Hindlimb muscle (tissue), 1 donor: ENCODE measurements at places on chromosomes 5 and 9. TPM values are rescaled to one million over a fixed set of nuclear protein-coding genes. Genes with fewer than 3 reads are reported as not detected.

GRCh38 chr5:180116077-180116999, 44.8 kb upstream of the RNF130 start:
- DNase-seq: no peak

GRCh38 chr5:142313275-142313674, 11.5 kb downstream of the SPRY4 start:
- no peak for DNase-seq

DNA sequence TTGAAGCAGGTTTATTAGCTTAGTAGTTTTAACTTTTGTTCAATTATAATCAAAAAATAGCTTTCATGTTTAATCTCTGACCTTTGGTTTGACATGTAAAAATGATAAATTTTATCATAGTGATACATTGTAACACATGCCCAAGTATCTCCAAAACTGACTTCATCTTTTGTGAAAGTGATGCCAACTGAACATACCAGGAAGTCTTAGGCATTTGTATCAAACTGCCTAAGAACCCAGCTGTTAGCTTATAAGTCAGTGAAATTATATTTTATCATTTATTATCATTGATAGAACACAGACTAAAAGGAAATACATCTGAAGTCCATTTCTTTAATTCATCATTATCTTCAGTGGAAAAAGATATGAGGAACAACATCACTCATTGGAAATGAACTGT, 39.1 kb downstream of the NIPBL start:
- no peak for DNase-seq

DNA sequence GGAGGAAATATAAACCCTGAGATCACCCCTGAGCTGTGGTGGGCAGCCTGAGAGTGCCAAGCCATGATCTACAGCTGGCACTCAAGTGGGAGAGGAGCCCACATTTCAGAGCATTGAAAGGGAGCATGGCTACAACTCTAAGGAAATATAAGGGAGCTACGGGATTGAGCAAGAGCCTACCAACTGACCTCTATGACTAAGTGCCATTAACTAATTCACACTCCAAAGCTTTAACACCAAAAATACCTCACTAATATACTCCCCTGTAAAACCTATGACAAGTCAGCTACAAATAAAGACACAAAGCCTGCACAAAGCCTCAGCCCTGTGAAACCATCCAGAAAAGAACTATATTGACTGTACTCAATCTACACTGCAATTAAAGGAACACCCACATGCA, 286.8 kb upstream of the RPS23 start:
- no peak for DNase-seq

DNA sequence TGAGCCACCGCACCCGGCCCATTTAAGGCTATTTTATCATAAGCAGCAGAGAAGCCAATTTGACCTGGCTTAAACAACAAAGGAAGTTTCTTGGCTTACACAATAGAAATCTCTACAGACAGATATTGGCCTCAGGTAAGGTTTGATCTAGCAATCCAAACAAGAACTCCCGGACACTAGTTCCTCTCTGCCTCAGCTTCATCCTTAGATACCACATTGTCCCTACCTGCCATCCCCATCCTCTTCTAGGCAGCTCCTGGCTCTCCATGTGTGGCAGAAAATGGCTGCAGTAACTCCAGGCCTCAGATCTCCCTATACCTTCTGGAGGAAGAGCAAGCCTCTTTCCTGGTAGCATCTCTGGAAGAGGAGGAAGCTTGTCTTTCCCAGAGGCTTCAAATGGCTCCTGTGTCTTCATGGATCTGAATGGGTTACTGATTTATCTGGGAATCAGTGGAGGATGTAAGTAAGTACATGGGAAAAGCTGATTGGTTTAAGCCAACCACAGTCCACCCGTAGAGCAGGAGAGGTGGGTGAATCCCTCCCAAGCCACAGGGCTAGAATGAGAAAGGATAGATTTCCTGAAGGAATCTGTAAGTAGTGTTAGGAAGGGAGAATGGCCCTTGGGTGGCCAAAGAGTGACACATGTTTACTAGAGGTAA, 26.7 kb upstream of the AOPEP start:
- no peak for DNase-seq

DNA sequence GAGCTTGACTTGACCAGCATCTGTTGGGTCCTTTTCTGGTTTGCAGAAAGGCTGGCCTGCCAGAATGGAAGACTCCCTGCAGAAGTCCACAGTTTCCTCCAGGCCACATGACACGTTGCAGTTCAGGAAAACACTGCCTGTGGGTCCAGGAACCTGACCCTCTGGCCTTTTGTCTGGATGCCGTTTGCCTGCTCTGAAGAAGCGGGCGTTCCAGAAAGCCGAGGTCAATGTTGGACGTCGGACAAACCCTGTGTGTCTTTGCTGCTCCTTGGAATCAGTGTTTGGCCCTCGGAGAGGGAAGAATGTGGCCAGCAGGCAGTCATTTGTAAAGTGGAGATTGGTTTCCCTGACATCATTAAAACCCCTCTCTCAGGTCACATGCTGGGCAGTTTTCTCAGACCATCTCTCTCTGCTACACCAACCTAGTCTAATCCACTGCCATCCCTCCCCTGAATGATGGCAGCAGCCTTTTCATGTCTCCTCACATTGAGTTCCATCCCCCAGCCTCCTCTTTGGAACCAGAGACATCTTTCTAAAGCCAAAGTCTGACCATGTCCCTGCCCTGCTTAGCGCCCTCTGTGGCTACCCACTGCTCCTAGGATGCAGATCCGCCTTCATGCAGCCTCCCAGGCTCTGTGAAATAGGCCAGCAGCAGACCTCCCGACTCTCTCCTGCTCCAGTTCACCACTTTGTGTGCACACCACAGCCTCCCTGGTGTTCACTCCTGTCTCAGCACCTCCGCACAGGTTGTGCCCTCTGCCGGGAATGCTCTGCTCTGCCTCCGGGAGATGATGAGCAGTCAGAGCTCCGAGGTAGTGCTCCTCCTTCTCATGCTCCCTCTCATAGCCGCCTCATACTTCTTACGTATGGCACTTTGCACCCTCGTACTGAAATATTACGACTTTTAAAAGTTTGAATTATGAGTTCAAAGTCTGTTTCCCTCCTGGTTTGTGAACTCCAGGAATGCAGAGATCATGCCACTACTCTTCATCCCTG, 75.6 kb downstream of the RALGPS1 start:
- DNase-seq: peak; percentile 78

DNA sequence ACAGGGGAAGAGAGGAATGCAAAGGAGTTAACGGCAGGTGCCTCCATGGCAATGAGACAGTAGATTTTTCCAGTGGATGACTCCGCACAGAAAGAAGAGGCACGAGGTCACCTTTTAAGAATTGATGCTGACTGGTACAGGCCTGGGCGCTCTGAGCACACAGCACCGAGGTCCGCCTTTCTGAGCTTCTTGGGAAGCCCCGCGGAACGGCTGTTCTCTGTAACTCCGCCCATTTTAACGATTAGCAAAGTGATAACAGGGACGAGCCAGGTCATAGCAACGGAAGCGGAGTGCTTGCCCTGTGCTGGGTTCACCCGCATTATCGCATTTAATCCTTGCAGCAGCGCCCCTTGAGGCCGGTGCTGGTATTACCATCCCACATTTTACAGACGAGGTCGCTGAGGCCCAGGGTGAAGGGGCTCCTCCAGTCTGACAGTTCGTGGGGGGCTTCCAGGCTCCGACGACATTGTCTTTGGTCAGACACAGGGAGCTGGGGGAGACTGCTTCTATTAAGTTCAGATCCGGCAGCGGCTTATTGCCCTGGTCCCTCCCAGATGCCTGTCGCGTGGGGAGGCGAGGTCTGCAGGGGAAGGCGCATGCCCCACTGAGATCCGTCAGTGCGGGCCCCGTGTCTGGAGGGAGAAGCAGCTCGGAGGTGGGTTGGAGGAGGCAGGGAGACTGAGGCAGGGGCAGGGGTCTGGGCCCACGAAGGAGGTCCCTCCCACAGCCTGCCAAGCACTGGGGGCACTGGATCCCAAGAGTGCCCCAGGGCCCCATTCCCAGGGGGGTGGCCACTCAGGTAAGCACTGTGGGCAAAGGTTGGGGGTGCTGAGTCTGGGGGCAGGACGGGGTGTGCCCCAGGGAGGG, 22.3 kb upstream of the HMCN2 start:
- DNase-seq: peak; percentile 64

- DNase-seq: no peak
Measured at GRCh38 chr9:105432247-105432842, 15.5 kb upstream of the FSD1L start.

DNA sequence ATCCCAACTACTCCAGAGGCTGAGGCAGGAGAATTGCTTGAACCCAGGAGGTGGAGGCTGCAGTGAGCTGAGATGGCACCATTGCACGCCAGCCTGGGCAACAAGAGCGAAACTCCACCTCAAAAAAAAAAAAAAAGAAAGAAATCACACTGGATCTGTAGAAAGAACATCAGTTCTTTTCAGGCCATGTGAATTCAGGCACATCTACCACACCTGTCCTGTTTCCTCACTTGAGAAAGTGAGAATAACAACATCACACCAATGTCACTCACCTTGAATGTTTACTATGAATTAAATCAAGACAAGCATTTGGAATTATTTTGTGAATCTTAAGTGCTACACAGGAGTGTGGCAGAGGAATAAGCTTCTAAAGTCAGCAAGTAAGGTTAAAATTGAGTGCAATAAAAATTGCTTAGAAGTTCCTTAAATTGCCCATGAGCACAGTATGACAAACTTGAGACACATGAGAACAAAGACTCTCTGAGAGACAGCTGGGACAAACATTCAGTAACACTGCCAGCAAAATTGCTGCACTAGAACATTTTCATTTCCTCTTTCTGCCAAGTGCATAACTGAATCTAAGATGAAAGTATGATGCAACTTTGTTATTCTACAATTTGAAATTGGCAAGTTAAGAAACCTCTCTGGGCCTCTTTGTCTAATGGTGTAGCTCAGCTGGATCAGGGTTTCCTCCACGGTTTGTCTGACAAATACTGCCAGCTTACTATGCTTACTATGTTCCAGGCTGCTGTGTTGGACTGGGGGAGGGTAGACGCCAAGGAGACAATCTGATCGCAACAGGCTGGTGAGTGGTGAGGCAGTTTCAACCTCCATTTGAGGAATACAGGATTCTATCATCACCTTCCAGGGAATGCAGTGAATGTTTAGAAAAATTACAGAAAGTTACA, 1.9 kb upstream of the RIC1 start:
- DNase-seq: peak; percentile 54

DNA sequence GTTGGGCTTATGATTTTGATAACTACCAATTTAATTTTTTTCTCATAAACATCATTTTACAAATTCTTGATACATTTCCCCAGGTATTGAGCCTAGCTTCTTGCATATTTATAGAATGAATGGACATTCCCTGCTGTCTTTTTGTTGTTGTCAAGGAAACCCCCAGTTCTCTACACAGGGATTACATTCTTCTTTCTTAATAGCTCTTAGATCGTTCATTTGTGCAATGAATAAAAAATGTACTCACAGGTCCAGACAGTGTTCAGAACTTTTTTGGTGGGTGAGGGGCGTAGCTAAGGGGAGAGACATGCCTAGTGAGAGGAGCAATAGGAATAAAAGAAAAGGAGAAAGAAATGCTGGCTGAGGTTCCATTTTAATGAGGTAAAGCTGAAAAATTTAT, 58.6 kb downstream of the VCAN start:
- DNase-seq: no peak

- no peak for DNase-seq
Measured at GRCh38 chr5:68557162-68557936, 341.8 kb downstream of the PIK3R1 start.

DNA sequence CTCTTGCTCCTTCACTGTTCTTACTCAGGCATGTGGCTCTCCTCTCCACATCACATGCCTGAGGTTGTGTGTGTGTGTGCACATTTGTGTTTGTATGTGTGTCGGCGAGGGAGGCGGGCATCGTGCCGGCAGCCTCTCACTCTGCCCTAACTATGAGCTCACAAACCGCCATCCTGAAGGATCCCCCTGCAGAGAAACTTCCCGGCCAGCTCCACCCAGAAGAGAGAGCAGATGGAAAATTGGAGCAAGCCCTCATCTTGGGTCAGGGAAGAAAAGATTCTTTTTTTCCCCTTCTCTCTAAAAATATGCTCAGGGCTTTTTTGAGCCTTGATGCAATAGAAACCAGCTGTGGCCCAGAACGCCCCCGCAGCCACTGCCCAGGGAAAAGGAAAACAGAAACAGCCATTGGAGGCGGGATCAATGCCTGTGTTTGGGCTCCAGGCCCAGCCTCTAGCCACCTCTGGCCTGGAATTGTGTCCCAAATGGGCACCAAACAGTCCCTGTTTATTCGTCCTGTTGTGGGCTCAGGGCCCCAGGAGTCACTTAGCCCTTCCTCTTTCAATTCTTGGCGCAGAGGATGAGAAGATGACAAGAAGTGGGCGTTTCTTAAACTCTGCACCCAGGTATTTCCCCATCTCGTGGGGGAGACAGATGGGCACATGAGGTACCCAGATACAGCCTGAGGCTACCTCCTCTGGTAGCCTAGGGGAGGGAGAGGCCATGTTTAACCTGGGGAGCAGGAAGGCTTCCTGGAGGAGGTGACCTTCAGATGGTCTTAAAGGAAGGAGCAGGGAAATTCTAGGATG, 151.5 kb downstream of the RGS3 start:
- peak; percentile 85 for DNase-seq

GRCh38 chr5:129046151-129046550, 48.4 kb upstream of the ISOC1 start:
- no peak for DNase-seq

GRCh38 chr9:107836300-107836699, 346.7 kb upstream of the KLF4 start:
- DNase-seq: no peak

GRCh38 chr9:128123451-128124080, 4.0 kb downstream of the PTGES2 start:
- DNase-seq: no peak

DNA sequence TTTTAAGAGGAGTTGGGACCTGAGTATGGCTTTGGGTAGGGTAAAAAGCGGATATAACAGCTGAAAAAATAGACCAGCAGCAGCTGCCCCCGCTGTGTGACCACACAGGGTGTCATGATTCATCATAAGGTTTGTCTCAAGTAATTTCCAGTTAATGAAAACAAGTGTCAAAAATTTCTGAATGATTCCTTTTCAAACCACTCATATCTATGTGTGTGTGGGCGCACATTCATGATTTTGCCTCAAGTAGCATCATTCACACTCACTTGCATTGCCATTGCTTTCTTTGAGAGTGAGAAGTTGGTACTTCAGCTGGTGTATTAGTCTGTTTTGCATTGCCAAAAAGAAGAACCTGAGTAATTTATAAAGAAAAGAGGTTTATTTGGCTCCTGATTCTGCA, 12.1 kb upstream of the TNFAIP8 start:
- no peak for DNase-seq

GRCh38 chr5:127799293-127799905, 96.2 kb downstream of the CCDC192 start:
- DNase-seq: no peak

DNA sequence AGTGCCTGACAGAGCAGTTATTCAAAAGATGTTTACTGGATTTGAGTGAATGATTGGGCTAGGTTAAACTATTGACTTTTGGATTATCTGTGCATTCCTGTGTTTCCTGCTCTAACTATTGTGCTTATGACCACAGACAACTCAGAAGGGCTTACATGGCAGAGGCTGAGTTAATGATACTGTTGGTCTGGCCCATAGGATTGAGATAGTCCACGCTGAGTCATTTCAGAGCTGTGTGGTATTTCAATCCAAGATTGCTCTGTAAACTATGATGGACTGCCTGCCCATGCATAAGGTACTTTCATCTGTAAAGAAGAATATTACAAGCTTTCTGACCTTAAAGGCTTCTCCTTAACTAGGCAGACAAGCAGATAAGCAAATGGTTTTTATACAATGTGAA, 49.1 kb upstream of the SLIT3 start:
- no peak for DNase-seq

IFNA10 gene
- polyA plus RNA-seq: not detected

SOHLH1 gene
- 0.13 TPM for polyA plus RNA-seq
